Right cardiac atrium (tissue), 5 donors: ENCODE measurements at places on chromosomes 1 and 21. TPM values are rescaled to one million over a fixed set of nuclear protein-coding genes. Genes with fewer than 3 reads are reported as not detected.
A peak's percentile ranks its signal among the peaks of the same experiment; 100 is the strongest.

RORC gene
- 1.3 TPM for total RNA-seq

DNA sequence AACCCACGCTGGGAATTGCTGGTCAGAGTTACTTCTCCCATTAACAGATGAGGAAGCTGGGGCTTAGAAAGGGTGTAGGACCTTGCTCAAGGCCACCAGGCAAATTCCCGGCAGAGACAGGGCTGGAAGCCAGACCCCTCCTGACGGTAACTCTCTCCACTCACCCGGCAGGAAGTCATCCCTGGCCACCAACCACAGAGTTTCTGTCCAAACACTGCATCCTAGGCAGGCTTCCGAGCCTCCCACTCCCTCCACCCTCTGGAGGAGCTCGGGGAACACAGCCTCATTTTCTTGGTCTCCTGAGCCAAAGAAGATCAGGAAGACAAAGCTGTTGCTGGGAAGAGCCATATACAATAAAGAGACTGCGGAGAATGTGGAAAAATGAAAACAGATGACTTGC lies 25.0 kb upstream of the ZNF436 start:
- DNase-seq: peak; percentile 94

GRCh38 chr1:8831340-8831739 lies 13.9 kb upstream of the RERE start:
- DNase-seq: no peak

- no peak for DNase-seq
These were observed 71.0 kb downstream of the SH3GLB1 start for GRCh38 chr1:86775395-86775794.

DNA sequence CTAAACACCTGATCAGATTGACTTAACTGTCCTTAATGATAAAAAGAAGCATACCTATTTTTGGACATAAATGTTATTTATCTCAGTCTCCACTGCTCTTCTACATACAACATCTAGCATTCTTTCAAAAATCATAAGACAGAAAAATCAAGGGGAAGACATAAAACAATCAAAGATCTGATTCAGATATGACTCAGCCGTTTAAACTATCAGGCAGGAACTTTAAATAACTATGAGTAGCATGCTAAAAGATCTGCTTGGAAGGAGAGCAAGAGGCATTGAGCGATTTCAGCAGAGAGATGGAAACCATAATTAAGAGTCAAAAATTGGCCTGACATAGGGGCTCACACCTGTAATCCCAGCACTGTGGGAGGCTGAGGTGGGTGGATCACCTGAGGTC lies 27.2 kb upstream of the SLC22A15 start:
- DNase-seq: no peak

- DNase-seq: no peak
These were observed 11.8 kb upstream of the RPF1 start for GRCh38 chr1:84467298-84467697.

GRCh38 chr1:154750681-154751665 lies 119.1 kb downstream of the KCNN3 start:
- no peak for DNase-seq
